LNCaP clone FGC (cell line): ENCODE measurements at places on chromosomes 1 and 21.

DNA sequence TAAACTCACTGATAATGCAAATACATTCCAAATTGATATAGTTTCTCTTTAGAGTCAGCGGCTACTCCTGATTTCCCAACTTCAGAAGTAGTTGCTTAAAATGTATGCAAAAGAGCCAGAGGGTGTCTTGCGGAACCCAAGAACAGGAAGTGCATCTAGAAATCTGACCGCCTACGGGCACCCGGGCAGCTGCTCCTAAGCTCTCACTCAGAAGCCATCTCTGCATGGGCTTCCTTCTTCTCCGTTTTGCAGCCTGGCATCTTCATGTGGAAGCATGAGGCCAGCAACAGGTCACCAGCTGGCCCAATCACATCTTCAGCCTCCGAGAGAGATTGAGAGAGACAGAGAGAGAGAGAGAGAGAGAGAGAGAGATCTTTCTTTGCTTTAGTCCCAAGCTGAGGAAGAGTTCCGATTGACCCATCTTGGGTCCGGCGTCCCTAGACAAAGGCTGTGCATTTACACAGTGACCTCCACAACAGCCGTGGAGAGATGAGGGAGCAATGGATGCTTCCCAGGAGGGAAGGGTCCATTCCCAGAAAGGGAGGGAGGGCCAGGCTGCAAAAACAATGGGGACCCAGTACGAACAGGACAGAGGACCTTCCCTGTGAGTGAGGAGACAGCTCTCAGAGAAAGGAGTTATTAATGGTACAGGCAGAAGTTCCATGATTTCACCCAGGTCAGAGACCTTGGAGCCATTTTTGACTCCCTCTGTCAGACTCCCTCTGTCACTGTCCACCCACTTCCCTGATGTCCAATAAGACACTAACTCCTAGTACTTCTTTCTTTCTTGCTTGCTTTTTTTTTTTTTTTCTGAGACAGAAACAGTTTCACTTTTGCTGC lies 28.2 kb upstream of the SLC30A1 start:
- DNase-seq, result no peak

DNA sequence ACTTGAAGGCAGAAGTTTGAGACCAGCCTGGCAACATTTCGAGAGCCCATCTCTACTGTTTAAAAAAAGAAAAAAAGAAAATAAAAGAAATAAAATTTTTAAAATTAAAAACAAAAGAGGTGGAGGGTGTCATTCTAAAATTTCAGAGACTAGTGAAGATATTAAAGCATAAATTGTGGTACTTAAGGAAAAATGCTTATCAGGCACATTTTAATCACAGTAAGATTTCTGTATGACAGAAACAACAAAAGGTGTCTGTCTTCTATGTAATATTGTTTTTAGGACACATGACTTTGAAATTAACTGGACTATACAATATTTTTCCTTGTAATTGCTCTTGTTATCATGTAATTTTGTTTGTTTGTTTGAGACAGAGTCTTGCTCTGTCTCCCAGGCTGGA lies 4.6 kb downstream of the WASF2 start:
- DNase-seq, result no peak

DNA sequence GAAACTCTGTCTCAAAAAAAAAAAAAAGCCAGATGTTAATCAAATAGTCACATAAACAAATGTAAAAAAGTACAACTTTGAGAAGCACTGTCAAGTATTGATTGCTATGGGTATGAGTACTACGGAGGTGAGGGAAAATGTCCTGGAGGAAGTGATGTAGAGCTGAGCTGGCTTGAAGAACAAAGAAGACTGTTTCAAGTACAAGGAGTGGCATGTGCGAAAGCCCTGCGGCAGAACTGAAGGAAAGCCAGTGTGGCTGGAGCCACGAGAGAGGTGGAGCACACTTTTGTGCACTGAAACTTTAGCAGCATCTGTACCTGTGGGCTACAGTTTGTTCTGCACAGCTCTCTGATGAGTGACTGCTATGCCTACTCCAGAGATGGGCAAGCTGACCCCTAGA lies 5.4 kb upstream of the RPS6KA1 start:
- DNase-seq, result no peak

- DNase-seq, result no peak
Measured at GRCh38 chr1:159921700-159922504, 3.4 kb downstream of the TAGLN2 start.
